ENCODE measurements at places on chromosomes 16 and 17.

GRCh38 chr16:16086653-16087446 is 136.4 kb downstream of the ABCC6 start:
- DNase-seq, result no peak

DNA sequence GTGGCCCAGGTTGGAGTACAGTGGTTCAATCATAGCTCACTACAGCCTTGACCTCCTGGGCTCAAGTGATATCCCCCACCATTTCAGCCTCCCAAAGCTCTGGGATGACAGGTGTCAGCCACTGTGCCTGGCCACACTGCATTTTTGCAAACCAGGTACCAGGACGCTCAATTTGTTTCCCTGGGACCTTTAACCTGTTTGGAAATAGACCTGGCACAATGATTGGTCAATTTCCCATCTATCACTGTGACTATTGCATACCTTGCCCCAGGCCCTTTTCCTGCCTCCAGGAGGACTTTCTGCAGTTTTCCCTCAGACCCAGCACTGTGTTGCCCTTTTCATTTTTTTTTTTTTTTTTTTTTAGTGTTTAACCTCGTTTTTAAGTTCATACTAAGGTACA is 11.1 kb upstream of the FUS start:
- no peak for DNase-seq

GRCh38 chr16:27798241-27798640 is 248.3 kb downstream of the KATNIP start:
- DNase-seq, result no peak

- DNase-seq, result no peak
Measured at GRCh38 chr17:2563543-2563942, 29.9 kb upstream of the PAFAH1B1 start.

- no peak for DNase-seq
Measured at GRCh38 chr17:80718428-80718827, 173.8 kb downstream of the RPTOR start.

DNA sequence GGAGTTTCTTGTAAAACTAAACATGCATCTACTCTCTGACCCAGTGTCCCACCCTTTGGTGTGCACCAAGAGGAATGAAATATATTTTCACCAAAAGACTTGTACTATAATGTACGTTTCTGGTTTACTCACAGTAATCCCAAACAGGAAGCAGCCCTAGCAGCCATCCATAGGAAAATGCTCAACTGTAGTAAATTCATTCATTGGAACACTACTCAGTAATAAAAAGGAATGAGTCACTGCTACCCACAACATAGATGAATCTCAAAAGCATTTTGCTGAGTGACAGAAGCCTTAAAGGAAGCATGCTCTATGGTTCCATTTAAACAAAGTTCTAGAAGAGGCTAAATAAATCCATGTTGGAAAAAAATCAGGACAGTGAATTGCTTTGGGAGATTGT is 37.6 kb upstream of the DHRS7B start:
- peak; percentile 44 for DNase-seq

DNA sequence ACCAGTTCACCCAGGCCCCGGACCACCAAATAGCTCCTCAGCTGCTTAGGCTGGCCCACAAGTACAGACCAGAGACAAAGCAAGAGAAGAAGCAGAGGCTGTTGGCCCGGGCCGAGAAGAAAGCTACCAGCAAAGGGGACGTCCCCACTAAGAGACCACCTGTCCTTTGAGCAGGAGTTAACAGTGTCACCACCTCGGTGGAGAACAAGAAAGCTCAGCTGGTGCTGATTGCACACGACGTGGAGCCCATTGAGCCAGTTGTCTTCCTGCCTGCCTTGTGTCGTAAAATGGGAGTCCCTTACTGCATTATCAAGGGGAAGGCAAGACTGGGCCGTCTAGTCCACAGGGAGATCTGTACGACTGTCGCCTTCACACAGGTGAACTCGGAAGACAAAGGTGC is 15.4 kb downstream of the FOXF1 start:
- no peak for DNase-seq

GRCh38 chr16:83029467-83029866 is 402.7 kb downstream of the CDH13 start:
- no peak for DNase-seq

- DNase-seq, result peak; percentile 92
Measured at GRCh38 chr17:75666959-75667790, at the start of the genes RECQL5 and SAP30BP. Gene RECQL5 (minus strand): TSS chr17:75667154. CDS start chr17:75666557, 597 bp downstream. Gene SAP30BP (plus strand): TSS chr17:75667338. CDS start chr17:75667373, 35 bp downstream.

GRCh38 chr17:75405365-75406221 is at the start of gene GRB2:
Gene GRB2 (minus strand): TSS chr17:75405678. CDS start chr17:75393628, 12,050 bp downstream.
- peak; percentile 98 for DNase-seq

All from H54 (cell line).